ENCODE measurements at places on chromosomes 7 and 10.

- DNase-seq, result no peak
Measured at GRCh38 chr10:99536338-99537085, 3.8 kb downstream of the NKX2-3 start.

GRCh38 chr10:112999102-112999501 lies 49.1 kb downstream of the TCF7L2 start:
- no peak for DNase-seq

- DNase-seq, result no peak
Measured at GRCh38 chr10:111551001-111551400, 474.2 kb downstream of the ADRA2A start.

DNA sequence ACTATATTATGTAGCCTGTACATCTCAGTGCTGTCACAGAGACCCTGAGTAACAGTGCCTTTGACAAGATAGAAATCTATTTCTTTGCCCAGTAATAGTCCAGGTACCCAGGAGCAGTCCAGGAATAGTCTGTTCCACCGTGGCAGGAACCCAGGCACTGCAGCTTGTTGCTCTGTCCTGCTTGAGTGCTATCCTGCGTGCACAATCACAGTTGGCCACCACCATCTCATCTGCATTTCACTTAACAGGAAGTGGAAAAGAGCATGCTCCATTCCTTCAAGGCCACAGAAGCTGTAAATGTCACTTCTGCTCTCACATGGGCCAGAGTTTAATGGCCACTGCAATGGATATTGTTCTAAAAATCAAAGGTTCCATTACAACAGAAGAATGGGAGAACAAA lies 61.5 kb upstream of the PRR15 start:
- DNase-seq, result no peak

DNA sequence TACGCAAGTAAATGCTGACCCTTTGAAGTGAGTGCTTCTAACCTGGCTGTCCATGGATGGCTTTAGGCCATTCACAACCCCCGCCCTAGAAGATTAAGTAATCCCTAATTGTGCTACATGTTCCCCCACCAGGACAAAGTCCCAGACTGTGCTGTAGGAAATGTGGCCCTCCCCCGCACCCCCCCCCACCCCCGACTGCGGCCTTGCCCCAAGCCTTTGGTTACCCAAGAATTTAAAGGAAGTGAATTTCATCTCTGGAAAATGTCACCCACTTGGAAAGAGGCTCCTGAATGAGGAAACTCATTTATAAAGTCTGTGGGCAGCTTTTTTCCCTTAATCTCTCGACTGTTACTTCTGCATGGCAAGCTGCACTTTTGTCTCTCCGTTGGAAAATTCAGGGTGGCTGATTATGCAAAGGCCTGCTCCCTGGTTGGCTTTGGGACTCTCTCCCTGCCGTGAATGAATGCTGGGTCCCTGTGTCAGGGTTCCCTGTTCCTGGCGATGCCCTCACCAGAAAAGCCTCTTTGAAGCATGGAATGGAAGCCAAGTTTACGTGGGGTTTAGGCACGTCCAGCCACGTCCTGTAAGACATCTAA lies 31.4 kb upstream of the AQP1 start:
- no peak for DNase-seq

DNA sequence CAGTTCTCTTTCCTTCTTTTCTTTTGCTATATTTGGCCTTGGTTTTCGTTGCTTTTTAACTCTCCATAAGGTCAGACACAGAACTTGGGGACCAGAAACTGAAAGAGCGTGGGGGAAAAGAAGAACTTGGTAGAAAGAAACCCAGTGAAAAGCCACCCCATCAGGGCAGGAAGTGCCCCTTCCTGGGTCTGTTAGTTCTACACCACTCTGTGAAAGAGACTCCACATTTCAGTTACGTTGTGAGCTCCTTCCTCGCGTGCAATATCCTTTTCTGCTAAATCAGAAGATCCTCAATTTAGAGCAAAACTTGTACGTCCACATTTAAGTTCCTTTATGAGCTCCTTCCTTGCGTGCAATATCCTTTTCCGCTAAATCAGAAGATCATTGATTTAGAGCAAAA lies 220.6 kb upstream of the FOXK1 start:
- DNase-seq, result no peak

- DNase-seq, result peak; percentile 83
Measured at GRCh38 chr7:4633012-4633411, 49.1 kb upstream of the FOXK1 start.

DNA sequence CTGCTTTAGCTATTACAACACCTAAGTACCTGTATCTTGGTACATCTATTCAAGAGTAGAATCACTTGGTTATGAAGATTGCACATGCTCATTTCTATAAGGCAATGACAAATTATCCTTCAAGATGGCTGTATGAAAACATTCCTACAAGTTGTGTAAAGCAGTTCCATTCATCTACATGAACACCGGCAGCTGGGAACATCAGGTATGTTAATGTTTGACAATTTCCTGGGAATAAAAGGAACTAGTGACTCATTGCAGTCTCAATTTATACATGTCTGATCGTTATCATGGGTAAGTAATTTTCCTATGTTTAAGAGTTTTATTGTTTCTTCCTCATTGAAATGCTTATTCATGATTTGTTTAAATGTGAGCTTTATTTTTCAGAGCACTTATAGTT lies 203.2 kb upstream of the SEMA3E start:
- DNase-seq, result no peak

DNA sequence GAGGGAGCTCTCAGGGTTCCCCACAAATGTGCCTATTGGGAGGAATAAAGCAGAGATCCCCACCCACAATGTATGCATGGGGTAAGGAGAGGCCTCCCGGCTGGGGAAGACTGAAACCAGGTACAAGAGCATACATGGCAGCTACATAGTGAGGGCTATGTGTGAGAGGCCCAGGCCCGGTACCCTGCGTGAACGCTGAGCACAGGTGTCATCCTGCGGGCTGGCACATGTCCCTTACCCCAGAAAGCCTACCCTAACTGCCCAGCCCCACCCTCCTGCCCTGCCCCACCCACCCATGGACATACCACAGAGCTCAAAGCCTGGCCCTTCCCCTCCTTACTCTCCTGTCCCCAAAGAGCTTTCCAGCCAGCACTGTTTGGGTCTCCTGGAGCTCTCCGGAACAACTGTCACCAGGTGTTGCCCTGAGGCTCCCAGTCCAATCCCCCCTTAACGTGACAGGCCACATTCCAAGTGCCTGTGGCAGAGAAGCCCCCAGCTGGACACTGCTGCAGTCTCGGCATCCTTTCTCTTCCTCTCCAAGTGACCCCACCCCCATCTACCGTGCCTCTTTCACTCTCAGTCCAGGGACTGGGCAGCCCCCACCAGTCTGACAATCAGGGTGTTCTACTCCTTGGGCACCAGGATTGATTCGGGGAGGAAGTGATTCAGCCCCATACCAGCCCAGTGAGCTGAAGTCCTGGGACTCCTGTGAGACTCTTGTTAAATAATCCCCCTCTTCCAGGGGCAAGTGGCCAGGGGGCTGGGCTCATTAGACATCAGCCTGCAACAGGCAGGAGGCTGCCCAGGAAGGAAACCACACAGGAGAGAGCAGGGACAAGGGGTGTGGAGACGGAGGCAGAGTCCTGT lies 19.6 kb downstream of the GRID1 start:
- no peak for DNase-seq

GRCh38 chr7:18626086-18626485 lies 130.5 kb downstream of the HDAC9 start:
- DNase-seq, result no peak

GRCh38 chr7:91910171-91910570 lies 29.7 kb upstream of the MTERF1 start:
- DNase-seq, result no peak

GRCh38 chr7:31363051-31363450 lies 22.5 kb upstream of the NEUROD6 start:
- DNase-seq, result no peak

DNA sequence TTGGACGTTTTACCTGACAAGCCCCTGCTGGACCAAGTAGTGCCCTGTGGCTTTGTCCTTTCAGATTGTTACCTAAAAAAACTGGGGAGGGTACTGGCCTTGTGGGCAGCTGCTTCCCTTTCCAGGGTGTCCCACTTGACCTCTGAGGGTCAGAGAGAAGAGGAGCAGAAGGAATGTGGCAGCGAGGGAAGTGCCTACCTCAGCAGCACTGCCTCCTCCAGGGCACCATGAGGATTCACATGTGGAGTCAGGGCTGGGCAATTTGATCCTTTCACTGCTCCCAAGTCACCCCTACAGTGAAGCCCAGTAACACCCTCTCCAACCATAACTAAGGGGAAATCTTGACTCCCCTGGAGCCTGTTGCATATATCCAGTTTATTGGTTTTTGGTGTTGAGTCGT lies 64.6 kb downstream of the ITGB1 start:
- no peak for DNase-seq

DNA sequence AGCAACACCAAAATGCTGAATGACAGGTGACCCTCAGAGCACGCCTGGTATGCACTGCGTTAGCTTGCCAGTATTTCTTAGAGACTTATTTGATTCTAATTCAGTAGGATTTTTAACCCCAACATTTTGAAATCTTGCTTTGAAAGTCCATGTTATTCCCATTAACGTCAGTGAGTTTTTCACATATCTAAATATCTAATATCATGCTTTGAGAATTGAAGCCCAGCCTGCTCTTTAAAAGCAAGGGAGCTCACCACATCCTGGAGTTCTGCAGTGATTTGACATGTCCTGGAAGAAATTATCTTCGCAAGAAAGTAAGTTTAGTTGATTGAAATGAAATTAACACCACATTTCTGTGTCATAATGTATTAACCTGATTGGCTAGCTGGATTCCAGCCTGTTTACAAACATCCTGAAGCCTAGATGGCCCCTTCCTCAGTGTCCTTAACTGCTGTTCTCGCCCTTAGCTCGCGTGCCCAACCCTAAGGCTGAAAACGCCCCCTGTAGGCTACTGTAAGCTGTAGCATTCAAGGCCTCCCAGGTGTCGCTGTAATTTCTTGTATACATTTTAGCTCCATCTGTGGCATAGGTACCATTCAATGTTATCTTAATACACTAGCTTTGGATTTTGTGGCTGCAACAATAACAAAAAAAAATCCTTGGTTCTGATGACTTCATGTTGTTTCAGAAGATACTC lies 191.5 kb downstream of the MGMT start:
- DNase-seq, result no peak

- DNase-seq, result no peak
Measured at GRCh38 chr10:80199828-80200227, 5.5 kb downstream of the ANXA11 start.

DNA sequence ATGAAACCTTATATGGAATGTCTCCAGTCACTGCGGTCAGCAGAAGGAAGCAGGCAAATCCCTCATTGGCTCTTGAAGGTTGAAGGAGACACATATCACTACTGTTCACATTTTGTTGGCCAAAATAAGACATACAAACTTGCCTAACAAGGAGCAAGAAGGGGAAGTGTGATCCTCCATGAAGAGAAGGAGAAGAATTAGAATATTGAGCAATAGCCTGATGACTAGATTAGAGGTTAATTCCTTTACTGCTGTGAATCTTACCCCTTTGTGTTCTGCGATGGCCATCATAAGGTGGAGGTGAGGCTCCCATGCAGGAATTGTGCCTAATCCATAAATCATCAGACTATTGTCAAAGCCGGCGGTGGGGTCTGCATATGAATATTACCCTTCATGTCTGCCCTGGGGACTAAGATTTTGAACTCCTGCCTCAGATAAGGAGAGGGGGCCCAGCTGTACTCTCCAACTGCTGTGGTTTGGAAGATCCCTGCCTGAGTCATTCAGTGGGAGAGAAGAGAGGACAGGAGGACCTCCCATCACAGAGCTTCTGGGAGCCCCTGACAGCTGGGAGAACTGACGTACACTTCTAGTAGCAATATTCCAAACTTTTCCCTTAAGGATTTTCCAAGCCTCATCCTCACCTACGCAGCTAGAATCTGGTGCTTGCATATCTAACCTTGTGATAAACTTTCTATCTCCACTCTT lies 398.5 kb downstream of the REEP3 start:
- no peak for DNase-seq

DNA sequence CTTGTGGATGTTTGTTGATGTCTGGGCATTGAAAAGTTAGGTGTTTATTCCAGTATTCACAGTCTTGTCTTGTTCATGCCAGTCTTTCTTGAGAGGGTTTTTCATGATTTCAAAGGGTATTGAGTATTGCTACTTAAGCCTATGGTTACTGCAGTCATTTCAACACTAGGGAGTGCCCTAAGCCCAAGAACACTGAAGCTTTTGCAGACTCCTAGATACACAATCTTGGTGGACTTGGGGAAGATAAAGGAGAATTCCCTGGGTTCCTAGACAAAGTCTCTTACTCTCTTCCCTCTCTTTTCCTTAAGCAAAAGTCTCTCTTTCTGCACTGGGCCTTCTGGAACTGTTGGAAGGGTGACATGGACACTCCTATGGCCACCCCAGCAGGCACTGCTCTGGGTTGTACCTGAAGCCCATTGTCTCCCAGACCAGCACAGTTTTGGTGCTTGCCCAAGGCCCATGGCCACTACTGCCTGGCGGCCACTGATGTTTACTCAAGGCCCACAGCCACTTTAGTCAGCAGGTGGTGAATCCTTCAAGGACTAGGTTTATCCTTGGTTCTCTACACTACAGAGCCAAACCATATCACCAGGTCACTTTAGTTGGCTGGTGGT lies 24.9 kb downstream of the SAMD9 start:
- DNase-seq, result no peak

DNA sequence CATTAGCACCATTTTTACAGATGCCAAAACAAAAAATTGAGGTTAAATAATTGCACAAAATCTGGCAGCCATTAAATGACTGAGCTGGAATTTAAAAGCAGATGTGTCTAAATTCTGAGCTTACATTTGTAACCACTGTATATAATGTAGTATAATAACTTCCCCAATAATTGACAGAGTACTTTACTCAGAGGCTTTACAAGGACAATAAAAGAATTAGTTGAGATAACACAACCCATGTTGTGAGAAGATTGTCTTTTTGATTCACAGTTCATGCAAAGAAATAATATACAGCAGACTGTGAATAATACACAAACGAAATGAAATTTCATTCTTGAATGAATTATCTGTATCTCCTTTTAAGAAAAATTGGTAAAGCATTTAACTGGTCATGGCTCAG lies 417.1 kb downstream of the AUTS2 start:
- DNase-seq, result no peak

DNA sequence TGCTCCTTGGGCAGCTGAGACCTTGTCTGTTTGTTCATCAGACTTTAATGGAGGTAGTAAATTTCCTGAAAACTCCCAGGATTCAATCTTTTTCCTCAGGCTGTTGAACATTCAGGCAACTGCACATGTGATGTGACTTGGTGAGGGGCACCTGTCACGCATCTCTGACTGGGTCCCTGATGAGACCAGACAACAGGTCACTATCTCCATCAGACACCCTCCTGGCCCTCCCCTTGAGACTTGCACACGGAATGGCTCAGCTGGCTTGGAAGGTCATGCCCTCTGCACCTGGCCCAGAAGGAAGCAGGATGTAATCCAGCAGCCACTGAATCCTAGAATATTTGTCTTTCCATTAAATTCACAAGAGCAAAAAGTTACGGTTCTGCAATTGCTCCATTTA lies 15.9 kb downstream of the AQP1 start:
- DNase-seq, result no peak

DNA sequence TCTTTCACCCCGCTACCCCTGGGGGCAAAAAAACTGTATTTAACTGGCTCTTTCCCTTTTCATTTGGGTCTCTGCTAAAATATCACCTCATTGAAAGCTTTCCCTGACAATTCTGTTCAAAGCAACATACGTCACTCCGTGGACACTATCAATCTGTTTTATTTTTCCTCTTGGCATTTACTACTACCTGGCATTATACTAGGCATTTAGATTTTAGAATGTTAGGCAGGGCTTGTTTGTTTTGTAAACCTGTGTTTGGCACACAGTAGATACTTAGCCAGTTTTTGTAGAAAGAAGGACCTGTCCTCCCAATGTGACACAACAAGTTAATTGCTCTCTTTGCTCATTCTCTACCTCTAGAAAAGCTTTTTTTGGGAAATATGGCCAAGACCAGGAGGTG lies 26.5 kb upstream of the PDK4 start:
- no peak for DNase-seq

All from NCI-H226 (cell line).